Stimulated activated CD8-positive, alpha-beta memory T cell treated with anti-CD3 and anti-CD28 coated beads, Interleukin-7, amount 100 ng/mL, for 48 hours (primary cell): ENCODE measurements at places on chromosomes 16 and 17.

DNA sequence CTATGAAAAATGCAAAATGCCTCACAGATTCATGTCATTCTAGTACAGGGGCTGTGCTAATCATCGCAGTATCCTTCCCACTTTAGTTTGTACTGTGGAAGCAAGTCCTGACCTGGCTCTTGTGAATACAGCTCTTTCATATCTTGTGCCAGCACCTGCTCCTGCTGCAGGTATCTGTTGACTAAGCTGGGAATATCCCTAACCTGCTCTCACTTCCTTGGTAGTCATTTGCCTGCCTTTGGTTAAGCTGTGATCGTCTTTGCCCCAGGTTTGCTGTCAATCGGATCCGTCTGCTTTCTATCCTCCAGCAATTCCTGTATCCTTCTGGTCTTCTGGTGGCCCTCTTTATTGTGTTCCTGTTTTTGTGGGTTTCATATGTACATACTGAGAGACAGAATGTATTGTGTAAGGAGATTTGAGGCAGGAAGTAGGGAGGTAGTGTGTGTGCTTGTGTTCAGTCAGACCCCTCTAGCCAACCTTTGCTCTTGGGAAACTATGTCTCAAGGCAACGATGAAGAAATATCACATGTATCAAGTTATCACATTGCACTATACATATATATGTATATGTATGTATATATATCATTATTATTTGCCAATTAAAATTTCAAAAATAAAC, 7.7 kb upstream of the GINS3 start:
- no peak for DNase-seq

- DNase-seq, result no peak
These were observed 1.5 kb upstream of the KRT23 start for GRCh38 chr17:40938981-40939380.

DNA sequence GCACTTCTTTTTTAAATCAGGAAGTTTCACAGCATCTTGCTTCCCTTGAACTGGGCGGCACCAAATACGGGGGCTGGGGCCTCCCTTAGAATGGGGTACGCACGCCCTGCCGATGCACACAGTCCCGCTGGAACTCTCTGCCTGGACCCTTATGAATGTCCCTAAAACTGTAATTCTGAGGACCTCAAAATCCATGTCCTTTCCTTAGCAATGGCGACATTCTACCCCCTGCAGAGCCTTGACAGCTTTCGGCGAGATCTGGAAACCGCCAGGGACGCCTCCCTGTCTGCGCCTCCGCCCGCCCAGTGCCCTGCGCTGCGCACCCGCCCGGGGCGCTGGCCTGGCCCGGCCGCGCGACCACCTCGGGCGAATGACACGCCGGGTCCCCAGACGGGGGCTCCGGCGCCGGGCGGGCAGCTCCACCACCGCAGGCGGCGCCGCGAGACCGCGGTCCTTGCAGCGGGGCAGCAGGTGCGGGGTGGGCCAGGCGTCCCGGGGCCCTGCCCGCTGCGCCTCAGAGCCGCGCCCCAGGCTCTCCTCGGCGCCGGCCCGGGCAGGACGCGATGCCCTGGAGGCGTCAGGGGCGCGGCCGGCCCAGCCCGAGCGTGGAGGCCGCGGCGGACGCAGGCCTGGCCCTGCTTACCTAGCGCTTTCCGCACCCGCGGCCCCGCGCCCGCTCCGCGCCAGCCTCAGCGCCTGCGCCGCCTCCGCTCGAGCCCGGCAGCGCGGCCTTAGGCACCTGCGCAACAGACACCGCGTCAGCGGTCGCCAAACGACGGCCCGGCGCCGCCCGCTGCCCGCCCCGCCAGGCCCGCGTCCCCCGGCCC, 548 bp downstream of the HAGH start:
- DNase-seq, result peak; percentile 33

DNA sequence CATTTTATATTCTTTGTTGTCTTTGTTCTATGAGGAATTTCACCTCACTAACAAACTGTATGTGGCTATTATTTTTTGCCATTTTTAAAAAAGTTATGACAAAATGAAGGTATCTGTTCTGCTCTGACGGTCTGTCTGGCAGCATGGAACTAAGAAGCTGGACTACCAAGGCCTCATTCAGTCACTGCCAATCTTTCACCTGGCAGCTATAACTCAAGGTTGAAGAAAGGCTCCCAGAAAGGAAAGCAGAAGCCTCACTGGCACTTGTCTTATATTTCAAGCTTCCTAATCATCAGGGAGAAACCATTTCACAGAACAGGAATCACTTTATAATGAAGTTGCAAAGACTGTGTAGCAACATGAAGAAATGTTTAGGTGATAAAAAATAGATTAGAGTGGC, 18.7 kb upstream of the SLC6A4 start:
- no peak for DNase-seq

GRCh38 chr17:3534881-3535252, 22.7 kb downstream of the TRPV3 start:
- DNase-seq, result no peak

DNA sequence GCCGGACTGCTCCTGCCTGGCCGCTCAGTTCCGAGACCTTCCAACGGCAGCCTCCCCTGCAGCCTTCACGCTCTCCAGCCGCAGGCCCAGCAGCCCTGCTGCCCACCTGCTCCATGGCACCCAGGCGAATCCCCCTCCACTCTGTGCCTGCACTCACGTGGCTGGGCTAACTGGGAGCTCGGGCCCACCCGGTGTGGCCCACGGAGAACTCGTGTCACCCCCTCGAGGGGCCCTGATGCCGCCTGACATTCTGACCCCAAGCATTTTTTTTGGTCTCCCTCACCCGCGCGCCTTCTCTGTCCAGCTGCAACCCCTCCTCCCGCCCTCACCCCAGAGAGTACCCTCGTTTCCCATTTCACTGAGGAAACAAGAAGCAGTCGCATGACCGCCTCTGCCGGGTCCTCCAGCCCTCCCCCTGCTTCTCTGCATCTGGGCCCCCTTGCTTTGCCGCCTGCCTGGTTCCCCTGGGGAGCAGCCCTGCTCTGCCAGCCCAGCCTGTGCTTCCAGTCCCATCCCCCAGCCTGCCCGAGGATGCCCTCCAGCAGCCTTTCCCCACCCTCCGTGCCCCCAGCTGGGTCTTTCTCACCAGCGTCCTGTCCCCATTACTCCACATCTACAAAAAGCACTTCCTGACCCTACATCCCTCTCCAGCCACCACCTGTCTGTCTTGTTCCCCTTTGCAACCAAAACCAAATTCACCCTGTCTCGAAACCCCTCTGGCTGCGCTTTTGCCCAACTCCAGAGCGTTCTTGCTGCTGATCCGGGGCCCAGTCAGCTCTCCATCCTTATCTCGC, 146.4 kb upstream of the CHMP6 start:
- no peak for DNase-seq

GRCh38 chr17:31394544-31394943, 3.1 kb downstream of the RAB11FIP4 start:
- peak; percentile 21 for DNase-seq

GRCh38 chr17:36463916-36464764, 22.3 kb upstream of the ZNHIT3 start:
- DNase-seq, result peak; percentile 36

DNA sequence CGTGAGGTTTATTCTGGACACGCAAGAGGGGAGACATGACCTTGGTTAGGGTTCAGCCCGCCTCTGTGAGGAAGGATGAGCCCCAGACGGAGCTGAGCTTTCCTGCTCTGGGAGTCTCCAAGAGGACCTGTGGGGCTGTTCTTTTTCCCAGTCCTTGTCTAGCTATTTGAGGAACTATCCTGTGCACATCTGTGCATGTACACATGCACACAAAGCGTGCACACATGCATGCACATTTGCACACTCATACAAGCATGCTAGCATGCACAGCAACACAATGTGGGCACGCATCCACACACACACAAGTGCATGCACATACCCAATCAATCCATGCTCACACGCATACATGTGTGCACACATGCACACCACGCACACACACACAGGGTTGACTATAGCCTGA, 40.4 kb downstream of the ABCC6 start:
- no peak for DNase-seq

DNA sequence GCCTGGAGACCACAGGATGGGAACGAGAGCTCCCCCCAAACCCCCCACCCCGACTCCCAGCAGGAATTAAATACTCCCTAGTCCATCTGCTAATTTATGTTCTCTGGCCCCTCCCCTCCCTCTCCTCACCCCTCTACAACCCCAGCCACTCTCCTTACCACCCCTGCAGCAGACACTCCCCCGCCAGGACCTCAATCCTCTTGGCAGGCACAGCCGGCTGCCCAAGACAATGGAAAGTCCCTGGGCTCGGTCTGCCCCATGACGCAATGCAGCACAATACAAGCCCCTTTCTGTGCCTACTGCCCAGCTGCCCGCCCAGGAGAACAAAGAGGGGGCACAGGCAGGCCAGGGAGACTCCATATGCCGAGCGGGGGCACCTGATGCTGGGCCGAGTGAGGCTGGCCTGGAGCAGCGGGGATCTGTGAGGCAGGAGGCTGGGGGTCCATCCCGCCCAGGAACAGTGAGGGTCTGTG, 30.3 kb upstream of the CDC42EP4 start:
- no peak for DNase-seq

DNA sequence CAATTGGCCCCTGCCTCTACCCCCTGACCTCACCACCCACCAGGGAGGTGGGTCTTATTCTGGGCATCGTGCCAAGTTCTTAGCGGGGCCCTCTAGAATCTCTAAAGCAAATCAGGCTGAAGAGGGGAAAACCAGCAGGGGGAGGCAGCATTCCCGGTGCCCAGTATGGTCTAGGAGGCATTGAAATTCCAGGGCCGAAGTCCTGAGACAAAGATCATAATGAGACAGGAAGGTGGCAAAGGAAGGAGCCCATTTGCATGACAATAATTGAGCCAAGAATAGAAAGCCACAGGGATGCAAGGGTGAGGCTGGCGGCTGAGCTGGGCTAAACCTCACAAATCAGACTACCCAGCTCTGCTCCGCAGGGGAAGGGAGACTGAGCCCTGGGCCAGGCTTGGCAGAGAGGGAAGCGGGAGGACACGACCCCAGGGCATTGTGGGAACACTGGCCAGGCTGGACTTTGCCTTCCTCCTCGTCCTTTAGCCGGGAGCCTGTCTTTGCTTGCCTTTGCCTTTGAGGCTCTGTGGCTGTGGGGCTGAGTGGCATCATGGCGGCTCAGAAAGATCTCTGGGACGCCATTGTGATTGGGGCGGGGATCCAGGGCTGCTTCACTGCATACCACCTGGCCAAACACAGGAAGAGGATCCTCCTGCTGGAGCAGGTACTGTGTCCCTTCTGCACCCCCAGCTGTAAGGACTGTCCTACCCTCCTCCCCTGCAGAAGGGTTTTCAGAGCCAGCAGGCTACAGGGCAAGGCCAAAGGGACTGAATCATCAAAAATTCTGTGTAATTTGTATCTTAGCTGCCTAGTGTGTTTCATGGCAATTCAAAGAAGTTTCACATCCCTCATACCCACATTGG, at the start of gene PIPOX:
Gene PIPOX (plus strand): TSS at position 463 of the 860 bp plus-strand sequence. CDS start 85 bp downstream, at position 548.
- DNase-seq, result no peak

DNA sequence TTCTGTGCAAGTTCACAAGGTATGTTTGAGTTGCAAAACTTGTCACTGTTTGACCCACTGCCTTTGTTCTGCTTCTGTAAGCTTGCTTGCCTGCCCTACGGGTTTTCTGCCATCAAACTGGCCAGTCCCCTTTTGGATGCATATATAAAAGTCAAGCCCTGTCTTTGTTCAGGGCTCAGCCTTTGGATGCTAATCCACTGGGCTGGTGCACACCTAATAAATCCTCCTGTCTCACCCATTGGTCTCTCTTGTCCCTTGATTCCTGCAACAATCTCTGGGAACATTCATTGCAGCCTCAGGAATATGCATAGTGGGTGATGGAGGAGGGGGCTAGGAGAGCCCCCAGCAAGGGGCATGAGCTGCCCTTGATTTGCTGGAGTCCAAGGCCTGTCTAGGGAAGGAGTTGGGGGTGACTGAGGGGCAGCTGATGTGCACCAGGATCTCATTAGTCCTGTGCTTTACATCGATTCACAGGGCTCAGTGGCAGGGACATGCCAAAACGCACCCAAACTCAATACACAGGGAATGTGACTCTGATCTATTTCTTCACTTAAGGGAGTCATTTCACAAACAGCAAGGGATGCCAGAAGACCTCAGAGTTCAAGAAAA, 225.4 kb upstream of the NLRP1 start:
- no peak for DNase-seq

GRCh38 chr16:84726079-84726668, 26.4 kb downstream of the USP10 start:
- peak; percentile 62 for DNase-seq

DNA sequence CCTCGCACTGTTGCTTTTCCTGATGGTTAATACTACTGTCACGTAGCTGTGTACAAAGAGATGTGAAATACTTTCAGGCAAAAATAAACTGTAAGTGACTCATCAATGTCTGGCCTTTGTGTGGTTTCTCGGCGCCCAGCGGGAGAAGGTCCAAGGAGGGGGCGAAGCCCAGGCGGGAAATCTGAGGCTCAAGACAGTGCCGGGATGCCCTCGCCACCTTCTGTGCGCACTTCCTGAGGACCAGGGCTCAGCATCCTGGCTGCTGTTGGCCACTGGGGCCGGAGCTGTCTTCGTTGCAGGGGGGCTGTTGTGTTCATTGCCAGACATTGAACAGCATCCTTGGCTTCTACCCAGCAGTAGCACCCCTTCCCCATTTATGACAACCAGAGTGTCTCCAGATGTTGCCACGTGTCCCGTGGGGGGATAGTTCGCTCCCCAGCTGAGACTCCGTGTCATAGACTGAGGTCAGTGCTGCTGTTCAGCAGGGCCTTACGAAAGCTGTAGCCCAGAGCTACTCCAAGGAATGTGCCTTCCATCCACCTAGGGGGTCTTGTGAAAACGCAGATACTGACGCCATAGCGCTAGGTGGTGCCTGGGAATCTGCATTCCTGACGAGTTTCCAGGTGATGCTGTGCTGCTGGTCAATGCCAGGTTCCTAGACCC, 67.3 kb upstream of the PLCG2 start:
- DNase-seq, result no peak

DNA sequence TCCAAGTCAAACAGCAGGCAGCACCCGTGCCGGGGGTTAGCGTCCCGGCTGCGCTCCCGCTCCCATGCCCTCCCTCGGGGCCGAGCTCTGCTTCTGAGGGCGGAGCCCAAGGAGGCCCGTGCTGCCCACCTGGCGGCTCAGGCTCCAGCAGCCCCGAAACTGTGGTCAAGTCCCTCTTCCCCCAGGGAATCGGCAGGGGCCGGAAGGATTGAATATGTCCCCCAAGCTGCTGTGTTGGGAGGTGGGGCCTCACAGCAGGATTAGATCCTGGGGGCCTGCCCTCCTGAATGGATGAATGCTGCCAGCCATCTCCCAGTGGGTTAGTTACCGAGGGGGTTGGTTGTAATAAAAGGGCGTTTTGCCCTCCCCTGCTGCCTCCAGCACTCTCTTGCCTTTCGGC, 33.9 kb downstream of the MAP2K3 start:
- no peak for DNase-seq

DNA sequence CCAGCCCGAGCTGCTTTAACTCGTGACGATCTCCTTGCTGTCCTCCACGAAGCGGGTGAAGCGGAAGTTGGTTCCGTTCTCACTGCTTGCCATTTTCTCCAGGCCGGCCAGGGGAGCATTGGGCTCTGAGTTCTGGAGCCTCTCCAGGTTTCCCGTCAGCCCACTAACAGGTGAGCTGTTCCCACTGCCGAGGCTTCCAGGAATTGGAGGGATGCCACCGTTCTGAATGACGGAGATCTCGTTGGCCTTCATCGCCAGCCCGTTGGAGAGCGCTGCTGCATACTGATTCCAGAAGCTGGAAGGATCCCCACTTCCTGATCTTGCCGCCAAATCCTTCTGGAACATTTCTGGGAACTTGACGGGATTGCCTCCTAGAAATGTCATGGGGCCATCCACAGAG, 14.0 kb downstream of the SALL1 start:
- no peak for DNase-seq
